ENCODE measurements at places on chromosomes 7 and 10.

DNA sequence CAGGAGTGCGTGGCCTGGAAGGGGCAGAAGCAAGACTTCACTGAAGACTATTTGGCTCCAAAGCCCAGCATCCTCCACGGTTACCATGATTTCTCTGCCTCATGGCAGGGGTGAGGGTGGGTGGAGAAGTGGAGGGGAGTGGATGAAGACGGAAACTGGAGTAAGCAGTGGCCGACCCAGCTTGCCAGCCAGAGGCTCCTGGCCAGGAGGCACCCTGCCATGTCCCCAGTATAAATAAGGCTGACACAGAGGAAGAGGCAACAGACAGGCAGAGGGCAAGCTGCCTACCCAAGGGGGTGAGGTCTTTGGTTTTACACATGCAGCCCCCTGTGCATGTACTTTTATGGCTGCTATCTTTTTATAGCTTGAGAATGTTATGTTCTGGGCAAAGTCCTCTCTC is 102.6 kb upstream of the TBX20 start:
- no peak for DNase-seq

GRCh38 chr7:20172736-20173334 is 44.3 kb downstream of the MACC1 start:
- DNase-seq, result no peak

GRCh38 chr10:131227163-131227740 is 84.3 kb downstream of the TCERG1L start:
- DNase-seq, result no peak

DNA sequence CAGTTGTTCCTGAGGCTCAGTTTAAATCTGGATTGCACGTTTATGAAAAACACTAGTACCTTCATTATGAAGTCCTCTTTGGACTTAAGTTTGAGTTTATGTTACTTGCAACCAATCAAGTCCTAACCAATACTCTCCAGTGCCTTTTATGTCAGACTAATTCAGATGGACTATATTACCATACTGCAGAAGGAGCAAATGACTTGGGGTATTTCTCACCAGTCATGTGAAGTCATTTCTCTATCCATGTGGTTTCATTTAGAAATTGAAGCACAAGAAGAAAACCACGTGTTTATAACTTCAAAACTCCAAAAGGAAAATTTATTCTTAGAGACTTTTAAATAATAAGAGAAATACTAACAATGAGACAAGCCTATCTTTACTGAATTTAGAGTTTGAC is 201.6 kb downstream of the MBL2 start:
- no peak for DNase-seq

- no peak for DNase-seq
These were observed 59.8 kb upstream of the GDF10 start for GRCh38 chr10:47240173-47240572.

GRCh38 chr7:2120251-2120660 is 112.5 kb downstream of the MAD1L1 start:
- DNase-seq, result peak; percentile 51

- no peak for DNase-seq
These were observed 6.4 kb downstream of the SDK1 start for GRCh38 chr7:3307435-3307834.

- DNase-seq, result peak; percentile 78
These were observed 1.5 kb upstream of the C10orf95 start for GRCh38 chr10:102452672-102453340.

GRCh38 chr7:46741181-46741580 is 820.1 kb upstream of the IGFBP3 start:
- no peak for DNase-seq

DNA sequence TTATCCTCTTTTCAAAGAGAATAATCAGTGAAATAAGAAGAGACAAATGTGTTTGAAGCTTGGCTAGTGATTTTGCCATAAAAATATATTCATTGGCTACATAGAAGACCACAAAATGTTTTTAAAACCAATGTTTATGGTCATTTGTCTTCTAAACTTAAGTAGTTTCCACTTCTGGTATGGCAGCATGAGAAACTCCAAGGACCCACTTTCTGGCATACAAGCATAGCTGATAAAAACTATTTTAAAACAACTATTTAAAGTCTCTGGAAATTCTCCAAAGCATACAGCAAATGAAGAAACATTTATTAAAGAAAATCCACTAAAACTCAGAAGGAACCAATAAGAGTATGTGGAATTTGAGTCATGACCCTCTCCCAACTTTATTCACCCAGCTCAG is 89.2 kb upstream of the TOMM7 start:
- no peak for DNase-seq

DNA sequence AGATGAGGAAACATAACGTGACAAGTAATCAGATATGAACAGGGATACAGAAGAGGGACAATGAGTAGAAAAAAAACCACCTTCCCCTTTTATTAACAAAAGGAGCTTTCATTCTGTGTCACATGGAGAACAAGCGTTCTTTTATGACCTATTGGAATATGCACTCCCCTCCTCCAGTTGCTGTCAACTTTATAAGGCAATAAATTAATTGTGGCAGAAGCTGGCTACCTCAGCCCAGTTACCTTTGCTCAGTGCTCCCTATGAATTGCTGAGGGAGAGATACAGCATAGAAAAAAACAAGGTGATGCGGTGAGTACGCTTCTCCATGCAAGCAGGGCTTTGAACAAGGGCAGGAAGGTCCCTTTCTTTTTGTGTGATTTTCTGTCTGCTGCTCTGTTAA is at the start of gene MGAM2:
MGAM2 (plus strand) TSS at position 220 of the 400 bp plus-strand sequence. CDS start 5,156 bp downstream, outside the sequence.
- DNase-seq, result no peak

DNA sequence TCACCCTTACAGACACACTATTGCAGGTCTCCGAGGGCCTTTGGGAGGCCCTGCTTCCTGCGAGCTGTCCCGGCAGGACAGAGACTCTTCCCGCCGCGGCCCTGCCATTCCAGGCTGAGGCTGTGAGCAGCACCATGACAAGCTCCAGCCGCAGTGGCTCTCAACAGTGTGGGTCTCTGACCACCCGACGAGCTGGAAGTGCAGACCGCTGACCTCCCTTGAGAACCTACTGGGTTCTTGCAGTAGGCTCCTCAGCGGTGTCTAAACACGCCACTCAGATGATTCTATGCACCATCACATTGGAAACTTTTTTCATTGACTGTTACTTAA is 303.4 kb downstream of the WDR37 start:
- no peak for DNase-seq

All from CD4-positive, alpha-beta T cell (primary cell).